ENCODE measurements at places on chromosomes 7 and 10.

DNA sequence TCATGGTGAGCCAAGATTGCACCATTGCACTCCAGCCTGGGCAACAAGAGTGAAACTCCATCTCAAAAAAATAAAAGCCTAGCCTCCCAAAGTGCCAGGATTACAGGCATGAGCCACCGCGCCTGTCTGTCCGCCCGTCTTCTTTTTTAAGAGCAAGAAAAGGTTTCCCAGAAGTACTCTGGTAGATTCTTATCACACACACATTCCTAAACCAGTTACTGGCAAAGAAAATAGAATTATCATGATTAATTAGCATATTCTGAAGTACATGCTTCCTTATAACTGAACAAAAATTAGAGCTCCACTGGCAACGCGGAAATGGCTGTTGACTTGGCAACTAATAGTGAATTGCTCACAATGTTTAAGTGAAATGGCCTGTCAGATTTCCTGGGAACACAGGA, 87.0 kb downstream of the ADK start:
- DNase-seq: no peak

DNA sequence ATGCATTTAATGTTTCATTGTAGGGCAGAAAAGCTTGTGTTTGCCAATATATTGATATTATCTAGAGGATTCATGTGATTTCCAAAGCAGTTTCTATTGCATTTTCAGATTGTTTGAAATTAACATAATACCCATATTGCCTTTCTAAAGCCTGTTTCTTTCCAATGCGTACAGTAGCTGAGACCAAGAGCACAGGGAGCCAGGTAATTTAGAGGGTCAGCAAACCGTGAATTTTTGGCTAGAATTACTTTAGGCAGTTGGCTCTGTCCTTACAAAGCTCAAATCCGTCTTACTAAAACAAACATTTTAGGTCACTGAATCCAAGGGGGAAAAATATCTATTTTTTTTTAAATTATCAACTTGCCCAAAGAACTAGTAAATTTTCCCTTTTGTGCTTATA, 604.9 kb upstream of the ADARB2 start:
- no peak for DNase-seq

DNA sequence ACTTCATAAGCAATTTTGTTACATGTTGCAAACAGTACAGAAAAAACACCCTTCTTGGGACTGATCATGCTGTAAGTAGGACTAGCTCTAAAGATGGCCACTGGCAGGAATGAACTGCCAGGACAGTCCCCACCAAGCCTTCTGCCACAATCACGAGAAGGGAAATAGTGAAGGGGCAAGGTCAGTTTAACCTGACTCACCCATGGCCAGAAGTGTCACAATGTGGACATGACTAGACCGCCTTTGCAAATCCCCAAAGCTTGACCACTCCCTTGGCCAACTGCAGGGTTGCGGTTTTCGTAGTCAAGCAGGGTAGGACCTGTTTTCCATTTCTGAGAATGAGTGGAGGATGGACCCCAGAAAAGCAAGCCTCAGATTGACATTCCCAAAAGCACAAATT, 19.4 kb upstream of the FRAT2 start:
- no peak for DNase-seq

DNA sequence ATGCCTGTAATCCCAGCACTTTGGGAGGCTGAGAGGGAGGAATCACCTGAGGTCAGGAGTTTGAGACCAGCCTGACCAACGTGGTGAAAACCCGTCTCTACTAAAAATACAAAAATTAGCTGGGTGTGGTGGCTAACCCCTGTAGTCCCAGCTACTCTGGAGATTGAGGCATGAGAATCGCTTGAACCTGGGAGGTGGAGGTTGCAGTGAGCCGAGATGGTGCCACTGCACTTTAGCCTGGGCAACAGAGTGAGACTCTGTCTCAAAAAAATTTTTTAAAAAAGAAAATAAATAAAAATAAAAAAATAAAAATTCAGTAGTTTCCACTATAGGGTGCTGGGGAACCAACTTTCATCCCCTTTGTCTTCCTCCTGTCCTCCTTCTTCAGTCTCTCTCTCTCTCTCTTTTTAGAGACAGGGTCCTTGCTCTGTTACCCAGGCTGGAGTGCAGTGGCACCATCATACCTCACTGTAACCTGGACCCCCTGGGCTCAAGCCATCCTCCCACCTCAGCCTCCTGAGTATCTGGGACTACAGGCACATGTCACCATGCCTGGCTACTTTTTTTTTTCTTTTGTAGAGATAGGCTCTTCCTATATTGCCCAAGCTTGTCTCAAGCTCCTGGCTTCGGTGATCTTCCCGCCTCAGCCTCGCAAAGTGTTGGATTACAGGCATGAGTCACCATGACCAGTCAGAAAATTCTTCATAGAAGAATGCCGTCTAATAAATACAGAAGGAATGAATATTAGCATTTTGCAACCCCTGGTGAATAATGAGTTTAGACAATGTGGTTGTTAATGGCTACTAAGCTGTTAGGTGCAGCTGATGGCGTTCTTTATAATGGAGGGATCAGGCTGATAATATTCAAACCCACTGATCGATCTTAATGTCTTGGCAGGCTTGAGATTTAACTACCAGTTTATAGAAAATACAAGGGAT, 20.6 kb downstream of the RBM20 start:
- peak; percentile 52 for DNase-seq

All from NCI-H146 (cell line).